Activated naive CD8-positive, alpha-beta T cell treated with anti-CD3 and anti-CD28 coated beads, Interleukin-2, amount 50 U/mL, for 16 hours (primary cell): ENCODE measurements at places on chromosomes 12 and 14.

- DNase-seq, result no peak
Measured at GRCh38 chr12:45408729-45409114, 192.8 kb downstream of the ANO6 start.

DNA sequence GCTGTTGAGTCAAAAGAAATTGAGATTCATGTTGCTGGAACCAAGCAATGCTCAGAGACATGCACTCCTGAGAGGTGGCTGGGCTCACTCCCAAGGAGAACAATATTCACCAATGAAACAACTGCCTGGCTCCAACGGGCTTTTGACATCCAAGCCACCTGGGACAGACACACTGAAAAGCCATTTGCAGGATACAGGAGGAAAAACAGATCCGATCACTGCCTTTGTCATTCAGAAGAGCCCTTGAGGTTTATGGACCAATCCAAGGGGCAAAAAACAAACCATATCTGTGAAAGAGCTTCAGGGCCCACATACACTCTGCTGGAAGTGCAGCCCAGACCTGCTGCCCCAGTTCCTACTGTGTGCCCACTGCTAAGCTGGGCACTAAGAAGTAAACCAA, 277.5 kb downstream of the NUAK1 start:
- no peak for DNase-seq

DNA sequence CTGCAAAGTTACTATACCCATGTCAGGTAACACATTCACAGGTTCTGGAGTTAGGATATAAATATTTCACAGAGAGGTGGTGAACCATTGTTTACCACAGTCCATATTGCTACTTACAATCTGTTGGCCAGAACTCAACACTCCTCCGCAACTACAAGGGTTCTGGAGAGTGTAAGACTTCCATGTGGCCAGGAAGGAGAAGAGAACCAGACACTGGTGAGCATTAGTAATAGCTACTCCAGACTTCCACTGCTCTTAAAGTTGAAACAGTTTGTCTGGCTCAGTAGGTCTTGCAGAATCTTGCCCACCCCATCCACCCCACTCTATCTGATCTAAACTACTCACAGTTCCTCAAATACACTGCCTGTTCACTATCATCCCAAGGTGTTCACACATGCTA, 369.6 kb downstream of the DUSP6 start:
- no peak for DNase-seq

GRCh38 chr14:76208340-76208739, 56.6 kb downstream of the GPATCH2L start:
- DNase-seq, result no peak
